ENCODE measurements at places on chromosomes 2 and 18.

GRCh38 chr2:207144173-207144785 lies 21.5 kb downstream of the KLF7 start:
- DNase-seq, result no peak

DNA sequence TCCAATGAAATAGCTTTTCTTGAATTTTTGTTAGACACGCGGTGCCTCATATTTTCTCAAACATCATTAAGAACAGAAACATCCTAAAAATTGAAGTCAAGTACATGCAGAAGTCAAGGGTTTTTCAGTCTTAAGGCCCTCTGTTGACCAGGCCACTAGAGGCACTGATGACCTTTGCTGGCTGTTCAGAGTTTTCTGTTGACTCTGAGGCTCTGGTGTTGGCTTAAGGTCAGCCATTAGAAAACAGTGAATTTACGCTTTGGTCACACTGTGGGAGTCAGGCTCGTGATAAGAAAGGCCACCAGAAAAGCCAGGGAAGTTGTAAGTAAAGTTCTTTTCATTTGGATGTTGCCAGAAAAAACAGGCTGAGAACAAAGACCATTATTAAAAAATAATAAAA lies 5.8 kb upstream of the UPP2 start:
- DNase-seq, result no peak

- no peak for DNase-seq
Measured at GRCh38 chr2:224407241-224407701, 5.4 kb upstream of the FAM124B start.

DNA sequence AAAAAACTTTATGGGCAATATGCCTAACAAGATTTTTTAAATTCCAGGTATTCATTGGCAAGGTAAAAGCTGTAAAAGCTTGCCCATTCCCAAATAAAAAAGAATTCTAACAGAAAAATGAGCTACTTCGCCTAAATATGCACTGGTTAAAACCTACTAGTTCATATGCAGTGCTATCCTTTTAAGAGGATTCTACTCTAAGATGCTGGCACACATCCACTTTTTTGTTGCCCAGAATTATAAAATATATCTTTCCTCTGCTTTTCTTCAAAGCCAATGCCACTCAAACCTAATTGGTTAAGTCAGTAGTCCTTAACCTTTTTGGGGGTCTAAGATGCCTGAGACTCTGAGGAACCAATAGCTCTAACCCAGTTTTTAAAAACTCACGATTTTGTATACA lies 3.2 kb downstream of the XPO1 start:
- DNase-seq, result no peak

DNA sequence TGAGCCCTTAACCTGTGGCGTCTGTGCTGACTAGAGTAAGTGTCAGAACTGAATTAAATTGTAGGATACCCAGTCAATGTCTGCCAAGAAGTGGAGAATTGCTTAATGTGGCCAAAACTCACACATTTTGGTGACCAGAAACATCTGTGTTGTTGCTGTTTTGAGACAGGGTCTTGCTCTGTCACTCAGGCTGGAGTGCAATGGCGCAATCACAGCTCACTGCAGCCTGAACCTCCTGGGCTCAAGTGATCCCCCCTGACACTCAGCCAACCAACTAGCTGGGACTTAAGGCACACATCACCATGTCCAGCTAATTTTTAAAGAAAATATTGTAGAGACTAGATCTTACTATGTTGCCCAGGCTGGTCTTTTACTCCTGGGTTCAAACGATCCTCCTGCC lies 34.4 kb upstream of the RTN4 start:
- DNase-seq, result no peak

GRCh38 chr2:54604871-54605270 lies 118.6 kb upstream of the EML6 start:
- DNase-seq, result no peak

- DNase-seq, result no peak
Measured at GRCh38 chr2:48525269-48525943, 4.5 kb upstream of the STON1 start.

GRCh38 chr18:10530852-10531251 lies 5.0 kb downstream of the NAPG start:
- DNase-seq, result peak; percentile 24

DNA sequence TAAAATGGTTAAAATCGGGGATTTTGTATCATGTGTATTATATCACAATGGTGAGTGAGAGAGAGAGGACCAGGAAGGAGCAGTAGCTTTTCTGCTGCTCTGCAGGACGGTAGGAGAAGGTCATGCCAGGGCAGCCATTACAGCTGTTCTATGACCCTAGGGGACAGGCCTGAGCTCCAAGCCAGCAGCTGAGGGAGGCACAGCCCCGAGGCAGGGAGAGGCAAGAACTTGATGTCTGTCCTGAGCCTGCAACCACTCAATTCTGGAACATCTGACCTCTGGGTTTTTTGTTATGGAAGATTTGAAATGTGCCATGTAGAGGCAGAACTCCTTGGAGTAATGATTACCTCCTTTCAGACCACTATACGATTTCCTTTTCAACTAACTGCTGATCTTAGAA lies 135.8 kb upstream of the SH3BP4 start:
- DNase-seq, result no peak

DNA sequence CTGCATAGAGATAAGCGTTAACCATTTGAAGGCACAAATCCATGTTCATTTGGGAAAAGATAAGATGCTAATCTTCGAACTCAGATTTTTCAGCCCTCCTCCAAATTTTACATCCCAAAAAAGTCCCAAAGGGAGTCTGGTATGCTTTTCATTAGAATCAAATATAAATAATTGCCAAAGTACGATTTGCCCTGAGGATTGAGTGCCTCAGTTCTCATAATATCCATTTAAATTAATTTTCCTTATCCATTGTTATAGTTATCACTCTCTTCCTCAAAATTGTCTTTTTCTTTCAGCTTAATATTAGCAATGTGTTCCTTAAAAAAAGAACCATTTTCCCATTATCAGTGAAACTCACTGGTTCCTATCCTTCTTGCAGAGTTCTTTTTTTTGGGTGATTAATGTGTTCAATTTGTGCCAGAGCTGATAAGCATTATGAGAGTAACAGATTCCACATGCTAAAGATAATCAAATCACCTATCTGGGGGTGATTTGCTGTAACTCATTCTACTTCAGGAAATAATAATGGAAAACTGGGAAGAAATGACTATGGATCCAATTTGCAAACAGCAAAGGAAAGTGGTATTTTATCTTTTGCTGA lies 686 bp downstream of the HNMT start:
- DNase-seq, result no peak

- no peak for DNase-seq
Measured at GRCh38 chr2:164717000-164717803, 95.9 kb upstream of the GRB14 start.

GRCh38 chr2:172893111-172893510 lies 157.5 kb downstream of the RAPGEF4 start:
- no peak for DNase-seq

DNA sequence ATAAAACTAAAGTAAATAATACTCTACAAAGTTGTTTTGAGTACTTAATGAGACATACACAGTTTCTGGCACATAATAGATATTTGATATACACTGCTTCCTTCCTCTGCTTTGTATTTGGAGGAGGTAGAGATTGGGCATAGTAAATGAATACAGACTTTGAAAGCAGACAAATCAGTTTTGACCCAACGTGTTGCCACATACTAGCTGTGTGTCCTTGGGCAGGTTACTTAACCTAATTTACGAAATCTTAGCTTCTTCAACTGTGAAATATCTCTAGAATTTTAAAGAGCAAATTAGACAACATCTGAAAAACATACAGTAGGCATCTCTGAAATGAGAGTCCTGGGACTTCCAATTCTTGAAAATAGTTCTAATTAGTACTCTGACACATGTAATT lies 425.4 kb downstream of the TGIF1 start:
- no peak for DNase-seq

- no peak for DNase-seq
Measured at GRCh38 chr2:102551329-102552096, 67.8 kb upstream of the SLC9A2 start.

GRCh38 chr18:7918701-7919100 lies 351.6 kb downstream of the PTPRM start:
- no peak for DNase-seq

GRCh38 chr2:223896833-223897311 lies 48.3 kb downstream of the WDFY1 start:
- DNase-seq, result no peak

DNA sequence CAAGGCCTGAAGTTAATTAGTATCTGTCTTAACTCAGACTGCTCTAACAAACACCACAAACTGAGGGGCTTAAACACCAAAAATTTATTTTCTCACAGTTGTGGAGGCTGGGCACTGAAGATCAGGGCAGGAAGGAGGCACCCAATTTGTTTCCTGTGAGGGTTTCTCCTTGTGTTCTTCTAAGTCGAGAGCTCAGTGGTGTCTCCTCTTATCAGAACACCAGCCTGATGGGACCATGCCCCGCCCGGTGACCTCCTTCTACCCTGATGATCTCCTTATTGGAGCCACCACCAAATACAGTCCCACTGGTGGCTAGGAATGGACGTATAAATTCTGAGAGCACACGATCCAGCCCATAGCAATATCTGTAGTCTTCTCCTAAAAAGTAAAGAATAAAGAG lies 20.5 kb downstream of the TMEM18 start:
- DNase-seq, result no peak
